ENCODE measurements at places on chromosomes 13 and 19.

GRCh38 chr13:79128158-79128557 is 277.9 kb downstream of the RBM26 start:
- no peak for DNase-seq

GRCh38 chr13:107364658-107365057 is 796.7 kb upstream of the ARGLU1 start:
- no peak for DNase-seq

DNA sequence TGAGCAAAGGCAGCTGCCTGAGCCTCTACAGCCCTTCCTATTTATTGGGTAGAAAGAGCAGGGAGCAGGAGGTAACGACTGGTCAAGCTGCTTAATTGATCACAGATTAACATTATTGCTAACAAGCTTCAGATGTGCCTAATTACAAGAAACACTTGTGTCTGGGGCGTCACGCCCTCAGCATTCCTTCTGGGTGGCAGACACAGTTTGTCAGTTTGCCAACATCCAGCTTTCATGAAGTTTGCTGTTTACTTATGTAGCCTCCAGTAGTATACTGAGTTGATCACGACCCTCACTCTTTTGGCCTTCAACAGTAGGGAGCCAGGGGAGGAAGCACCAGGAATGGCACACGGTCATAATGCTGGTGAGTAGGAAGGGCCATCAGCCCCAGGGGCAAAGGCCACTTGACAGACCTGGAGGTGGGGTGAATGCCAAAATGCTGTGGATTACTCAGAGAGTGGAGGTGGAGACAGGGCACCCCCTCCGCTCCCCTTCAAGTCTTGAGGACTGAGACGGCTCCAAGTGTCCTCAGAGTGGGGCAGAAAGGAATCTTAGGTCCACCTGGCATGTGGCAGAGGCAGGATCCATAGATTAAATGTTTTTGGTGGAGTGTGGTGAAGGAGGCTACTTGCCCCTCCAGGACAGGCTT is 34.9 kb upstream of the PSPC1 start:
- no peak for DNase-seq

- DNase-seq: no peak
Measured at GRCh38 chr13:112545856-112546255, 42.1 kb downstream of the TUBGCP3 start.

DNA sequence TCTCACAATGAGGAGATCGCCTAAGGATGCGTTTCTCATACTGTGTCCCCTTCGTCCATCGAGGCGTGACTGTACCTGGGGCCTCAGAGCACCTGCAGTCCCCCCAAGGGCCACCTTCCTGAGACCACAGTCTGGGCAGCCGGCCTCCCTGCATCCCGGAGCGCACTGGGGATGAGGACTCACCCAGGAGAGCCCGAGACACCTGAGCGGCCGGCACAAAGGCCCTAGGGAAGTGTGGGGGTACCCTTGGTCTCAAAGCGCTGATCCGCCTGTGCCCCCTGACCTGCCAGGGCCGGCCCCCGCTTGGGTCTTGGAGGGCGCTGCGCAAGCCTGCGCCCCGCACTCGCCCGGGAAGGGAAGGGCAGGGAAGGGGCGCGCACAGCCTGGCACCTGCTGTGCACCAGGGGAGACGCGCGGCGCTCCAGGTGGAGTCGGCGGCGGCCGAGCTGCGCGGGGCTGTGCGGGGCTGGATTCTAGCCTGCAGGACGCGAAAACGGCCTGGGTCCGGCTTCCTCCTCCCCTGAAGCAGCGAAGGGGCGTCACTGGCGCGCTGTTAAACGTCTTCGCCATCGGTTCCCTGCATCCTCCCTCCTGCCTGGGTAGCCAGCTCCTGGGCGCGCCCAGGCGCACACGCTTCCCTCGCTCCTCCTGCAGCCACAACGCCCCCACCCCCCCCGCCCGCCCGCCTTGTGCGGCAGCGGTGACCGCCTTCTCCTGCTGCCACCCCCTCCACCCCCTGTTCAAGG is 13.6 kb upstream of the USP29 start:
- no peak for DNase-seq

GRCh38 chr19:51319649-51320279 is 8.3 kb downstream of the IGLON5 start:
- no peak for DNase-seq

GRCh38 chr19:54606230-54606629 is 12.8 kb downstream of the LILRA1 start:
- DNase-seq: no peak

DNA sequence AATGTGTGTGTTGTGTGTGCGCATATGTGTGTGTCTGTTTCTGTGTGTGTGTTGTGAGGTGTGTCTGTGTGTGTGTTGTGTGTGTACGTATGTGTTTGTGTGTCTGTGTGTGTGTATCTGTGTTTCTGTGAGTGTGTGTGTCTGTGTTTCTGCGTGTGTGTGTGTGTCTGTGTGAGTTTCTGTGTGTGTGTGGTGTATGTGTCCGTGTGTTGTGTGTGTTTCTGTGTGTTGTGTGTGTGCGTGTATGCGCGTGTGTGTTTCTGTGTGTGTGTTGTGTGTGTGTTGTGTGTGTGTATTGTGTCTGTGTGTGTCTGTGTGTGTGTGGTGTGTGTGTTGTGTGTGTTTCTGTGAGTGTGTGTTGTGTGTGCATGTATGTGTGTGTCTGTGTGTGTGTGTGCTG is 38.9 kb upstream of the KL start:
- DNase-seq: no peak

DNA sequence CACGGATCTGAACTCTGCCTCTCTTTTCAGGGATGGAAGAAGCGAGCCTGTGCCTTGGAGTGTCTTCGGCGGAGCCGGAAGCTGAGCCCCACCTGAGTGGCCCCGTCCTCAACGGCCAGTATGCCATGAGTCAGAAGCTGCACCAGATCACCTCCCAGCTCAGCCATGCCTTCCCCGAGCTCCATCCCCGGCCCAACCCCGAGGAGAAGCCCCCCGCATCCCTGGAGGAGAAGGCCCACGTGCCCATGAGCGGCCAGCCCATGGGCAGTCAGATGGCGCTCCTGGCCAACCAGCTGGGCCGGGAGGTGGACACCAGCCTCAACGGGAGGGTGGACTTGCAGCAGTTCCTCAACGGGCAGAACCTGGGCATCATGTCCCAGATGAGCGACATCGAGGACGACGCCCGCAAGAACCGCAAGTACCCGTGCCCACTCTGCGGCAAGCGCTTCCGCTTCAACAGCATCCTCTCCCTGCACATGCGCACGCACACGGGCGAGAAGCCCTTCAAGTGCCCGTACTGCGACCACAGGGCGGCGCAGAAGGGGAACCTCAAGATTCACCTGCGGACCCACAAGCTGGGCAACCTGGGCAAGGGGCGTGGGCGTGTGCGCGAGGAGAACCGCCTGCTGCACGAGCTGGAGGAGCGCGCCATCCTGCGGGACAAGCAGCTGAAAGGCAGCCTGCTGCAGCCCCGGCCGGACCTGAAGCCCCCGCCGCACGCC is 71.5 kb downstream of the ZNF536 start:
- DNase-seq: no peak

GRCh38 chr13:30006246-30006645 is 155.8 kb upstream of the UBL3 start:
- DNase-seq: no peak

- DNase-seq: no peak
Measured at GRCh38 chr13:29160862-29161261, 340.7 kb downstream of the MTUS2 start.

- DNase-seq: no peak
Measured at GRCh38 chr19:54561840-54562239, 11.8 kb upstream of the LILRA2 start.

DNA sequence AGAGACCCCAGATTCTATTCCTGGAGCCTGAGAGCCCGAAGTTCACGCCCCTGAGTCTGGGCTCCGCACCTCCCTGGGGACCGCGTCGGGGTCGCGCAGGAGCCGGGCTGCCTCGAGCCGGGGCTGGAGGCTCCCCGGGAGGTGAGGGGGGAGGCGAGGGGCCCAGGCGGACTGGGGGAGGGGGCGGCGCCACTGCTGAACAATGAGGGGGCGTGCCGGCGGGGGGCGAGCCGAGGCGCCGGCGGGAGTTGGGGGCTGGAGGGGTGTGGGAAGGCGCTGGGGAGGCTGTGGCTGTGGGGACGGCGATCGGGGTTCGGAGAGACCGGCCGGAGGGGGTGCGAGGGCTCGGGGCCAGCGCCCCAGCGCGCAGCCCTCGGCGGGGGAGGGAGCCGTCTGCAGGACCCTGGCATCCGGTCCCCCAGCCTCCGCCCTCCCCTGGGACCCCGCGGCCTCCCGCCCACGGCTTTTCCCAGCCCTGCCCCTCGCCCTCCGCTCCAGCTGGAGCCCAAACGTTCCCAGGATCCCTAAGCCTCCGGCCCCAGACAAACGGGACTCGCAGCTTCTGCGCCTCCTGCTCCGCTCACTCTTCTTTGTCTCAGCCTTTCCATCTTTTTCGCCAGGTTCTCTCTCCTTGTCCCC is 922 bp downstream of the PLEKHG2 start:
- peak; percentile 84 for DNase-seq

DNA sequence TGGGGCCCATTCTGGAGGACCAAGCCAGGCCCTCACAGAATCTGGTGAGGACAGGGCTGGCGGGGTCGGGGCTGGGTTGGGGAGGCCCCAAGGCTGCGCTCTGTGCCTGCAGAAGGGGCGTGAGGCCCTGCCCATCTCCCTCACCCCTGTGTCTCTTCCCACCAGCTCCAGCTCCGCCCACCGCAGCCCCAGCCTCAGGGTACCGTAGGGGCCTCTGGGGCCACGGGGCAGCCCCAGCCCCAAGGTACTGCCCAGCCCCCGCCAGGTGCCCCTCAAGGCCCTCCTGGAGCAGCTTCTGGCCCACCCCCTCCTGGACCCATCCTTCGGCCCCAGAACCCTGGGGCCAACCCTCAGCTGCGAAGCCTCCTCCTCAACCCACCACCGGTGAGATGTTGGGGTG is 15.4 kb upstream of the PTOV1 start:
- no peak for DNase-seq

DNA sequence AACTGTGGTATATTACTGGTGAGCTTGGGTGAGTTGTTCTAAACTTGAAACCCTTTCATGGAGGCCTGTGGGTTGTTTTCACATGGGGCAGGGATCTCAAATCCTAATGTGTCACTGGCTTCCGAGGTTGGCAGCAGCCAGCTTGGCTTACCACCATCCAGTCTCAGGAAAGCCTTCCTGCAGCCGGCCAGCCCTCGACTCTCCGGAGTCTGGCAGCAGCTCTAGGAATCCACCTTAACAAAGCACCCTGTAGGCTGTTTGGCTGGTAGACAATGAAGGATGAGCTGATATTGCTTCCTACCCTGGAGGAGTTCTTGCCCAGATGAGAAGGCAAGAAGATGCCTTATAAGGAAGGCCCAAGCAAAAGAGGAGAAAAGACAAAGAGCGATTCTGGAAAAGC is 188.3 kb downstream of the KLF12 start:
- DNase-seq: no peak

DNA sequence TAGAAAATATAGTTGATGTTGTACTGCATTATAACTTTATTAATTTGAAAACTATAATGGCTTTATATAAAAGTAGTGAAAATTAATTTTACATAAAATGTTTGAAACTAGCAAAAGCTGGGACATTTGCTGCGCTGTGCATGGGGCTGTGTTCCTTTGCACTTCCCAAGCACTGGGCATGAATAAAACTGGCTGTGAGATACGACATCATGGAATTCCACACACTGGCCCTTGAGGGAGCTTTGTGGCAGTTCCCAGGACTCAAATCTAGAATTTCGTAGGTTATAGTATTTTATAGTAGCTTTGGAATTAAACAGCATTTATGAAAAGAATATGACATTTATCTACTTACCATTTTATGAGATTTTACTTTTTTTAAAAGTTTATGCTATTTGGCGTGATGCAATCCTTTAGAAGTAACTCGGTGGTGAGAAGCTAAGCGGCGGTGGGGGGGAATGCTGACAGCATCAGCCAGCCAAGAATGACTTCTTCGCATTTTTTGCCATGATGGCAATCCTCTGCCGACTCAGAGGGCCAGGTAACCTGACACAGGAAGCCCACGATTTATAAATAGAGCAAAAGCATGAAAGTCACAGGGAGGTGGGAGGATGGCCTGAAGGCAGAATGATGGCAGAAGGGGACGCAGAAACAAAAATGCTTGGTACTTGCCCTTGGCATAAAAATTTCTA is 553.5 kb downstream of the MYO16 start:
- no peak for DNase-seq

- DNase-seq: no peak
Measured at GRCh38 chr19:4474514-4475022, 2.5 kb downstream of the HDGFL2 start.

DNA sequence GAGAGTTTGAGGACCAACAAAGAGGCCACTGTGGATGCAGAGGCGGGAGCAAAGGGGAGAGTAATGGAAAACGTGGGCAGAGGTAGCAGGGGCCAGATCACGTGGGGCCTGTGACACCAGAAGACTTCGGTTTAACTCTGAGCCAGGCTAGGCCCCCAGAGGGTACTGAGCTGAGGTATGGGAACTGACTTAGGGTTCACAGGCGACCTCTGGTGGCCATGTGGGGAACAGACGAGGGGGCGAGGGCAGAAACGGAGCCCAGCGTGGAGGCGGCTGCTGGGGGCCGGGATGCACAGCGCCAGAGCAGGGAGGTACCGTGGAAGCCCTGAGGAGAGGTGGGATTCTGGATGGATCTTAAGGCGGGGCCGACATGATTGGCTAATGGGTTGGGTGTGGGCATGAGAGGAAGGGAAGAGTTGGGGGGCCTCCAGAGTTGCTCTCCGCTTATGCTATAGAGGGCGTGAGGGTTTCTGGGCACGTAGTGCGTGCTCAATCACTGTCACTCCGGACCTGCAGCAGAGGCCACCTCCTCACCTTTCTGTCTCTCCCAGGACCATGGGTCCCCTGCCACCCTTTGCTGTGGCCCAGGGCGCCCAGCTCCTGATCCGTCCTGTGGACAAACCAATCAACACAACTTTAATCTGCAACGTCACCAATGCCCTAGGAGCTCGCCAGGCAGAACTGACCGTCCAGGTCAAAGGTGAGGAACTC is 13.7 kb downstream of the PVR start:
- peak; percentile 73 for DNase-seq

DNA sequence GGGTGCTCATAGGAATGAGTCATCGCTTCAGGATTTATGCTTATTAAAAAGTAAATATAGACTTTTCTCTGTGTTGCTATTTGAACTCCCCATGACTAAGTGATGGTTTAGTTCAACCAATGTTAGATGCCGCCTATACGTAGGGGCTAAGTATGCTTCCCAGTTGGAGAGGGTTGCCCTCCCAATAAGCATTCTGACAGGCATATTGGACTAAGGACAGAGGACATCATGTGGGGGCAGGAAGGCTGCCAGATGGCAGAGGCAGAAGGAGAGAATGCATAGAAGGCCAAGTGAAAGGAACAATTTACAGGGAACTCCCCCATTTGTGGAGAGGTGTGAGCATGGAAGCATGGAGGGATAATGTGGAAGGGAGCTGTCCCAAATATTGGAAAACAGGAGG is 318.4 kb upstream of the OBI1 start:
- no peak for DNase-seq

- no peak for DNase-seq
Measured at GRCh38 chr19:3518255-3518654, 12.1 kb downstream of the FZR1 start.

GRCh38 chr13:63287926-63288325 is 1872.3 kb upstream of the PCDH20 start:
- DNase-seq: no peak

DNA sequence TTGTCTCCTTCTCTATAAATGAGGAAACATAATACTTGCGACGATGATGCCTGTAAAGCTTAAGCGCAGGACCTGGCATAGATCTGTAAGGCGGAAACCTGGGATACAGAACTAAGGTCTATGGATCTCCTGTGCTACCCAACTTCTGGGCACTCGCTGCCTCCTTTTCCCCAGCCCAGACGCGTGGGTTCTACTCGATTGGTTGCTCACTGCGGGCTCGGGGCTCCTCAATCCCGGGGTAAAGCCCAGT is 615 bp upstream of the PSMC4 start:
- no peak for DNase-seq
